ENCODE measurements at places on chromosomes 12 and 14.

- DNase-seq: no peak
Measured at GRCh38 chr14:54669721-54670561, 103.0 kb downstream of the SAMD4A start.

- no peak for DNase-seq
Measured at GRCh38 chr14:105064721-105065143, 498 bp downstream of the GPR132 start.

- DNase-seq: no peak
Measured at GRCh38 chr14:31510222-31510621, 22.4 kb upstream of the GPR33 start.

- no peak for DNase-seq
Measured at GRCh38 chr12:88805692-88806091, 225.4 kb upstream of the KITLG start.

GRCh38 chr12:33536431-33536830 lies 96.8 kb upstream of the SYT10 start:
- DNase-seq: no peak

DNA sequence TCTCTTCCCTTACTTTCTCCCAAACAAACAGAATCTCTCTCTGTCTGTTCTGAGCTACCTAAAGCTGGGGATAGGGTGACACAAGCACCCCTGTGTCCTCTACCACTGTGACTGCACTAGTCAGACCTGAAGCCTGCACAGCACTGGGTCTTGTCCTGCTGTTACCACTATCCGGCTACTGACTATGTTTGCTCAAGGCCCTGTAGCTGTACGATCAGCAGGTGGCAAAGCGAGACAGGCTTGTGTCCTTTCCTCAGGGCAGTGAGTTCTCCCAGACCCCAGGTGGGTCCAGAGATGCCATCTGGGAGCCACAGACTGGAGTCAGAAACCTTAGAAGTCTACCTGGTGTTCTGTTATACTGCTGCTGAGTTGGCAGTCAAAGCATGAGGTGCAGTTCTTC lies 116.4 kb downstream of the NUBPL start:
- no peak for DNase-seq

DNA sequence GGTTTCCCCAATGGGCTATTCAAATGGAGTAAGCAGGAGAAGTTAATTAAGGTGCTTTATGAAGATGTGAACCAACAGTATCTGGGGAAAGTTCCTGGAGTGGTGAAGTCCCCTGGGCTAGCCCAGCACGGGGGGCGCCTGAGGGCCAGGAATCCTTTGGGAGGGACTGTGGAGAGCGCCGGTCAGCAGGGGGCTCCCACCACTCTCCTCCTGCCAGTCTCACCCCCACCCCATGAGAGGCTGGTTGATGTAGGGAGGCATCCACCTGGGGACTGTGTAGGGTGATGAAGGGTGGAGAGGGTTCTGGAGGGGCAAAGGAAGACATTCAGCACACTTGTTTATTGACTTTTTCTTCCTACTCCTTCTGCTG lies 4.4 kb downstream of the CEBPE start:
- DNase-seq: no peak
